ENCODE measurements at places on chromosomes 6 and 20. TPM values are rescaled to one million over a fixed set of nuclear protein-coding genes. Genes with fewer than 3 reads are reported as not detected.

BHLHE23 gene
- not detected for polyA plus RNA-seq

FBXO30 gene
- polyA plus RNA-seq: 3.3 TPM

REM1 gene
- polyA plus RNA-seq: 0.14 TPM

HMGN3 gene
- polyA plus RNA-seq: 40.1 TPM

GFRA4 gene
- polyA plus RNA-seq: not detected

RIMS4 gene
- not detected for polyA plus RNA-seq

UNC5CL gene
- 0.11 TPM for polyA plus RNA-seq

OR12D3 gene
- not detected for polyA plus RNA-seq
